ENCODE measurements at places on chromosomes 3 and 15.

- no peak for DNase-seq
These were observed 112.5 kb downstream of the RSL24D1 start for GRCh38 chr15:55084216-55084615.

DNA sequence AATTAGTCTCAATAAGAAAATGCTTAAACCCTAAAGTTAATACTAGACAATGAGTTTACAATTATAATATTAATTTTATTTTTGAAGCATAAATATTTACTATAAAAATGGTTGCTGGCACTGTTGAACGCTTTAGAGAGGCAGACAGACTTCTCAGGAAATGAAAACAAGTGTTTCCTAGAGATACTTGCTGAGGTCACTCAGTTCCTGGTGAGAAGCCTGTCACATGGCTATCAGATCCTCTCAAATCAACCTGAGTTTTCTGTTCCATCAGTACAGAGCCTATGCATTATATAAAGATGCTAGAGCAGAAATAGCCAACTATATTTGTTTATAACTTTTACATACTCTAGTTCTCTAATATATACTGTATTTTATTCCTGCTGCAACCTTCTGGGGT, 109.2 kb downstream of the MYO5A start:
- no peak for DNase-seq

DNA sequence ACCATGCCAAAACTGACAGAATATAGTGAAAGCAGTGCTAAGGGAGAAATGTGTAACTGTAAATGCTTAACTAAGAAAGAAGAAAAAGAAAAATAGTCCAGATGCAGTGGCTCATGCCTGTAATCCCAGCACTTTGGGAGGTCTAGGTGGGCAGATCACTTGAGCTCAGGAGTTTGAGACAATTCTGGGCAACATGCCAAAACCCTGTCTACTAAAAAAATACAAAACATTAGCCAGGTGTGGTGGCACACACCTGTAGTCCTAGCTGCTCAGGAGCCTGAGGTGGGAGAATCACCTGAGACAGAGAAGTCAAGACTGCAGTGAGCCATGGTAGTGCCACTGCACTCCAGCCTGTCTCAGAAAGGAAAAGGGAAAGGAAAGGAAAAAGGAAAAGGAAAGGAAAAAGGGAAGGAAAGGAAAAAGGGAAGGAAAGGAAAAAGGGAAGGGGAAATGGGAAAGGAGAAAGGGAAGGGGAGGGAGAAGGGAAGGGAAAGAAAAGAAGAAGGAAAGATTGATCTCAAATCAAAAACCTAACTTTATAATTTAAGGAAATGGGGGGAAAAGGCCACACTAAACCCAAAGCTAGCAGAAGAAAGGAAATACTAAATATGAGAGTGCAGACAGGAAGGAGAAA, 20.3 kb downstream of the C3orf33 start:
- no peak for DNase-seq

DNA sequence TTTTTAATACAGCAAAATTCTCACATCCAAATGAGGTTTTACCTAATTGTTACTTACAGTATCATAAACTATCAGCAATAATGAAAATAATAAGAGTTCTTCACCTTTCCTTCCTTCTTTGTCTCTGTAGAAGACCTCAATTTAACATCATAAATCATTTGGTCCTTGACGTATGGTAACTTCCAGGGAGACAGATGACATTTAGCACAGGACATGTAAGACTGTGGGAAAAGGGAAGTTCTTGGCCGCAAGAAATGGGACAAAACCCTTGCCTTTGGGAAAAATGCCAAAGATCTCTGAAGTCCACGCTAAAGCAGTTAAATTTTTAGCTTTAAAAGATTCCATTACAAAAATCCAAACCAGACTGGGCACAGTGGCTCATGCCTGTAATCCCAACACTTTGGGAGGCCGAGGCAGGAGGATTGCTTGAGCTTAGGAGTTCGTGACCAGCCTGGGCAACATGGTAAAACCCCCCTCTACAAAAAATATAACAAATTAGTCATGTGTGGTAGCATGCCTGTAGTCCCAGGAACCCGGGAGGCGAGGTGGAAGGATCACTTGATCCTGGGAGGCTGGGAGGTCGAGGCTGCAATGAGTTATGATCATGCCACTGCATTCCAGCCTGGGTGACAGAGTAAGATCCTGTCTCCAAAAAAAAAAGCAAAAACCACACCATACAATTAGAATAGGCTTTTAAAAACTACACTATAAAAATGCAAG, 8.8 kb downstream of the PTPN9 start:
- DNase-seq: no peak

DNA sequence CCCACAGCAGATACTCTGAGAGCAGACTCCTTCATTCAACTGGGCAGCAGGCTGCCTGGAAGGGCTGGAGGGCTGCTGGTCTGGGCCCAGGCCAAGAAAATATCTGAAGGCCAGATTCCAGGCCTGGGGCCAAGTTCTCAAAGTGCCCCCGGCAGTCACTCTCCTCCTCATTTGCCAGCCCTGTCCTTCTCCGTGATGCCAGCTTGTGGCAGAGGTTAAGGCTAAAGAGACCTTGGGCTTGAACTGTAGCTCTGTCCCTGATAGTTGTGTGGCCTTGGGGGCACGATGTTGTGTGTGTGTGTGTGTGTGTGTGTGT, 39.0 kb downstream of the FAM3D start:
- no peak for DNase-seq

- no peak for DNase-seq
These were observed 1234.7 kb downstream of the NSUN3 start for GRCh38 chr3:95297581-95297980.

DNA sequence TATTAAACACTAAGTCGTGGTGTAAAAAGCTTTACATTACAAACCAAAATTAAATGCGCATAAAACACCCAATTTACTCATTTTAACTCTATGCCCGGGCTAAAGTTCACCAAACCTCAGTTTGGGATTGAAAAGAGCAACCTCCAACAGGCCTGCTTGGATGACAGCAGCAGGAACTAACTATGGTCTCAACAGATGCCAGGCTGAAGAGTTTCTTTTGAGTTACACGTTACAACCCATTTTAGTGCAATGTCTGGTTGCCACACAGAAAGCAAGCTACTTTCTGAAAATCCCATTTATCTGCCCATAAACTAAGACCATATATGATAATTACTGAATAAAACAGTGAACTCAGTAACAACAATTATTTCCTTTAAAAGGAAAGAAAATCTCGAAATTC, 2.2 kb downstream of the SATB1 start:
- DNase-seq: no peak

GRCh38 chr3:178297740-178298139, 238.5 kb upstream of the KCNMB2 start:
- no peak for DNase-seq

DNA sequence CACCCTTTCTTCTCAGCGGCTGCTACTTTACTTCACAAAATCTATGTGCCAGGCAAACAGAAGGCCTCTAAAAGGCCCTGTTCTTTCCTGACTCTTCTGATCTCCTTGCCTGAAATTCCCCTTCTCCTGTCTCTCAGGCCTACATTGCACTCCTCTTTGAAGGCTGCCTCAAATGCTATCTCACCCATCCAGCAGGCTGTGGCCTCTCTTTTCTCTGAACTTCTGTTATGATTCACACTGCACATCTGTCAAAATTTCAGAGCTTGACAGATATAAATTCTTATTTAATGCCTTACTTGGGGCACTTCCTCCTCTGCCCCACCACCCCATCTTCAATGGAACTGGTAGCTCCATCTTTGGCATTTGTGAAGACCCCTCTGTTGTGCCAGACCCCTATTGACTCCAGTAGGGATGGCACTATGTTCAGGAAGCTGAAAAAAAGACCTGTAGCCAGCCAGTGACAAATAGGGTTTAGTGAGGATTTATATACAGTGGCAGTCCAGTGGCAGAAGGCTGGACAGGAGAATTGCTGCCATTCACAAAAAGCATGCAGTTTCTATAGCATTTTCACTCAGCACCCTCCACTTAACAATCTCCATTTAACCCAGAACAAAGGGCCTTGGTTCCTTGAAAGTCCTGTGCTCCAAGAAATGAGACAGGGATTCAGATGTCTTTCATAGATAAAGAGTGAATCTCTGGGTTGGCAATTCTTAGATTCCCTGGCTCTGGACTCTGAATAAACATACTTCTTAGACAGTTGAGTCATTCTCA, 415.8 kb upstream of the GRM7 start:
- DNase-seq: no peak

DNA sequence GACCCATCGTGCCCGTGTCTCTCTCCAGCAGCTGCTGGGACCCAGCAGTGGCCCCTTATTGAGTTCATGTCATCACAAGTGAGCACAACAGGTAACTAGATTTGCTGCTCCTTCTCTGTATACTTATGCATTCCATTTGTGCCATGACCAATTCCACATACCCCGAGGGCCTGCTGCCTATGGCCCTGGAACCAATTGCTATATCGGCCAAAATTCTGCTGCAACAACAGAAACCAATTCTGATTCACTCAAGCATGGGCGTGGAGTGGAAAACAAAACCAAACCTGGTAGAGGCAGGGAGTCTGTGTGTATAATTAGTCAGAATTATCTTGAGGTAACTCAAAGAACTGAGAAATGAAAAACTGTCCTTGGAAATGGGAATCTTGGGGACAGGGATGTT, 516.6 kb downstream of the EPHB1 start:
- DNase-seq: no peak
